ENCODE measurements at places on chromosomes 11 and 22.

GRCh38 chr11:94676814-94677213, 91.3 kb upstream of the AMOTL1 start:
- DNase-seq: no peak

DNA sequence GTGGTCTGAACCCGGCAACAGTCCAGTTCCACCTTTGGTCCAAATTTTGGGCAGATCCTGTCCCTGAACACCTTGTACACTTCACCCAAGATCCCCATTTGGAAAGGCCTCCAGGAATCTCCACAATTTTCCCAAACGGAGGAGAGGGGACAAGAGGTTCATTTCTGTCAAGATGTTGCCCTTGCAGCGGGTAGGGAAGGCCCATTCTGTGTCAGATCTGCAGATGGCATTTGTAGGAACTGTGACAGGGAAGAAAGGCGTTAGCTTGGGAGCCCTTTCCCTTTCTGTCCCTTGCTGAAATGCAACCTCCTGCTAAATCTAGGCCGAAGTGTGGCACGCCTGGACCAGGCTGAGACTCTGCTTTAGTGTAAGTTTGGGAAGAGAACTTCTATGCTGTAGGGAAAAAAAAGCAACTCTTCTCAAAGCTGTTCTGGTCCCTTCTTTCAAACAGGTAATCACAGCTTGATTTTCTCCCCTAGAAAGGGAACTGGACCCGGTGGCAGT, 86.0 kb downstream of the SCN3B start:
- no peak for DNase-seq

- no peak for DNase-seq
These were observed 56.9 kb upstream of the TNRC6B start for GRCh38 chr22:40120848-40121247.

DNA sequence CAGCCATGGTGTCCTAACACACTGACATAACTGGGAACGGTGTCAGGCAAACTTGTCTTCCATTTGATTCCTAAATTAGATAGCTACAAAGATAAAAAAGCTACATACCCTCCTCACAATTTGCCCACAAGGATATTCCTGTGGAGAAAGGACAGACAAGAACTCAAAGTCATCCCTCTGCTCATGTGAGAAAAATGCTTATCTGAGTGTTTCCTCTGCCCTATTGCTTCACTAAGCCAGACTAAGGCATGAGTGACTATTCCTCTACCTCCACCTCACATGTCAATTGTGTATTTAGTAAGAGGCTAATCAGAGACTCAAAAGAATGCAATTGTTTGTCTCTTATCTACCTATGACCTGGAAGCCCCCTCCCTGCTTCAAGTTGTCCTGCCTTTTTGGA, 247.7 kb downstream of the DDX10 start:
- no peak for DNase-seq

DNA sequence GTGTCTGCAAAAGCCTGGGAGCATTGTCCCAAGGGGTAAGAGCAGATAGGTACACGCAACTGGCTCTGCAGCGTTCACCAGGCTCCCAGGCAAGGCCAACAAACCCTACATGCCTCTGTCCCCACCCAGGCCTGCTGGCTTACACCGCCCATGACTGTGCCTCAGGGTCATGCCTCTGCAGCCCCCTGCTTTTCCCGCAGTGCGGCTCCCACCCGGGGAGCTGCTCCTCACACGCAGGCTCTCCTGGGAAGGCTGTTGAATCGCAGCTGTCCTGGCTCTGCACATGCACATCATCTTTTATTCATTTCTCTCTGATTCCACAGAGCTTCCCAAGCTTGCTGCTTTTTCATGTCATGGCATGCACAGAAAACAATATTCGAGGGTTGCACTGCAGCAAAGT, 29.2 kb upstream of the B3GAT1 start:
- DNase-seq: no peak

DNA sequence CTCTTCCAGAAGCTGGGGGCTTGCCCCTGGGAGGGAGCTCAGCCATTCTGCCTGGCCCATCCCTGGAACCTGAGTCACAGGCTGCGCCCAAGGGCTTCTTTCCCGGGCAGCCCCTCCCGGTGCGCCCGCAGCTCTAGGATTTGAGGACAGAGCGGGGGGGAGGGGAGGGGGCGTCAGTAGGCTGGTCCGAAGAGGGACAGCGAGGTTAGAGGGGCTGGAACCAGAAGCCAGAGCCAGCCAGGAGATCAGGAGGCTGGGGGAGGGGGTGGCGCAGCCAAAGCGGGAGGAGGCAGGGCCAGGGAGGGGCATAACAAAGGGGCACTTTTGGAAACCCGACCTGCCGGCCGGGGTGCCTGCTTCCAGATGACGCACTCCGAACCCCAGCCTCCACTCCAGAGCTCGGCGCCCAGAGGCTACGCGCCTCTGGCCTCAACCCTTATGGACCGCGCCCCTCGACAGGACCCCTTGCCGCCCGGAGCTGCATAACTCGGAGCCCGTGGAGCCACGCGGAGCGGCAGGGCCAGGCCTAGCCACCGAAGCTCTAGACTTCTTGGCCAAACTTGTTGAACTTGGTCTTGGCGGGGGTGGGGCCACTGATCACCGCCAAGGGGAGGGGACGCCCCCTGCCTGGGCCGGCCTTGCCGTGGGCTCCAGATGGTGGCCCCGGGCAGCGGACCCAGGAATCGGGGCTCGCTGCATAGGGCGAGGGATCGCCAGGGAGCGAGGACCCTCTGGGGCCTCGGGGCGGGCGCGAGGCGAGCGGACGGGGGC, 744 bp downstream of the PACSIN3 start:
- DNase-seq: peak; percentile 51

- peak; percentile 72 for DNase-seq
These were observed 13.8 kb downstream of the PHLDB1 start for GRCh38 chr11:118621071-118621783.

DNA sequence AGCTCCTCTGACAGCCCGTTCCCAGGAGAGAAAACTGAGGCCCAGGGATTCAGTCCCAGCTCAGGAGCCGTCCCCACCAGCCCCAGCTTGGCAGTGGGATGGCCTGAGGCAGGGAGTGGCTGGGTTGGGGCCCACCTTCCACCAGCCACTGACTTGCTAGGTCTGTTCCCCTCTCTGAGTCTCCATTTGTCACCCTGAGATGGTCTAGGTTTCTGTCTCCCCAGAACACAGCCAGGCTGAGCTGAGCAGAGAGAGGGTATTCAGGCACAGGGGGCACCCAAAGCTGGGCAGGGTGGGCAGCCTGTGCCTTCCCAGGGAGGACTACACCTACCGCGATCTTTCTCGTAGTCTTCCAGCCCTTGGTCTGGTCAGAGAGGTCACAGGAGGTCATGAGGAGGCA, 95.7 kb downstream of the PDE2A start:
- no peak for DNase-seq

DNA sequence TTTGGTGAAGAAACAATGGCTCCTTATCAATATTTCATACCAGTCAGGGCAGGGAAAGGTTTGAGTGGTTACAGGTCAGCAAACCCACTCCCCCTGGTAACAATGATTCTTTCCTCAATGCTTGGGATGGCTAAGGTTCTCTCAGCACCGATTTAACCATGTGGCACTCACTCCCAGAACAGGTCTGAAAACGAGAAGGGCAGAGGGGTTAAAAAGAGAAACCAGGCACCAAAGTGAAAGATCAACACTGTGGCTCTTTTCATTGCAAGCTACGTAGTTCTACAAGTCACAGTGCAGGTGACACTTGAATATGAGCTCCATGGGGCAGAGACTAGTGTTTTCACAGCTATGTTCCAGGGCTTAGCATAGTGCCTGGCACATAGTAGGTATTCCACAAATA, 132.4 kb downstream of the PLEKHA7 start:
- no peak for DNase-seq

- no peak for DNase-seq
These were observed 29.2 kb downstream of the GUCY1A2 start for GRCh38 chr11:106989078-106989455.

DNA sequence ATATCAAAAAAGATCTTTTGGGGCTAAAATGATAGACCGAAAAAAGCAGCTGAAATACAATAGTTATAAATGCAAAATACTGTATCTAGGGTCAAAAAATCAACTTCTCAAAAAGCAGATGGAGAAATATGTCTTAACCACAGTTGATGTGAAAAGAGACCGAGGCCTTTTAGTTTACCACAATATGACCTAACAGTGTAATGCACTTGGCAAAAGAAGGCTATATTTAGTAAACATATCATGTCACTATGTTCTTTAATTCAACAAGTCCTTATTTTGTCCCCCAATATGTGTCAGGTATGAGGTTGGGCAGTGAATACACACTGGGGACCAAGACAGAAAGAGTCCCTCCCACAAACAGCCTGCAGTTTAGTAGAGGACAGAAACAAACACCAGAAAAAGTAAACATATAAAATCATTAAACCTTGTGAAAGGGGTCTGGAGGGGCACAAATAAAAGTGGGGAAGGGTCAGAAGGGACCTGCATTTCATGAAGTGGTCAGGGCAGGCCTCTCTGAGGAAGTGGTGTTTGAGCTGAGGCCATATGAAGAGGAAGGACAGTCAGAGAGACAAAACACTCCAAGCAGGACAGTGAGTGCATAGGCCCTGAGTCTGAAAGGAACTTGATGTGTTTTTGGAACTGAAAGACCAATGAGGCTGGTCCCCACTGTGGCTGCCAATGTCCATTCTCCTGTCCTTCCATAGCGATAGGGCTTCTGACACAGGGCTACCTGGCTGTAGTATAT, 53.4 kb downstream of the LIF start:
- DNase-seq: no peak

GRCh38 chr11:125342281-125342930, 153.7 kb downstream of the FEZ1 start:
- DNase-seq: no peak

DNA sequence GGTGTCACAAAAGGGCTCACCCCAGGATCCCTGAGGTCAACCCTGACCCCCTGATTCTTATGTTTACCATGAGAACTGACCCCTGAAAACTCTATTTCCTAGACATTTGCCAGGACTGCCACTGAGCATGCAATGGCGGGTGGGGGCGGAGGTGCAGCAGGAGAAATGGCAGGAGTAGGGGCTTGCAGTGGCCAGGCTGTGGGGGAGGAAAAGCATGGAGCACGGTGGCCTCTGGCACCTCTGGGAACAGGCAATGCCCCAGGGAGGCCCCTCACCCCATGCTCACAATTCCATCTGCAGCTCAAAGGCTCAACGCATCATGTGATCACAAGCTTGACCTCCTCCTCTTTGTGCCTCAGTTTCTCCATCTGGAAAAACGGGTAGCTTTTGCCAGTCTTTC, 46.5 kb upstream of the FGF3 start:
- no peak for DNase-seq

All from KBM-7 (cell line).